Fibroblast of lung (primary cell): ENCODE measurements at places on chromosomes 1 and 21. TPM values are rescaled to one million over a fixed set of nuclear protein-coding genes. Genes with fewer than 3 reads are reported as not detected.

MAGOH gene
- total RNA-seq, result 33.0 and 35.2 TPM in 2 replicates

KCNC4 gene
- 0.51 and 0.66 TPM in 2 replicates for total RNA-seq

MCOLN3 gene
- 2.1 and 2.5 TPM in 2 replicates for total RNA-seq

NDC1 gene
- total RNA-seq, result 9.0 and 11.6 TPM in 2 replicates

LCK gene
- total RNA-seq, result not detected in 2 replicates

MASP2 gene
- total RNA-seq, result not detected in 2 replicates

RNF186 gene
- total RNA-seq, result not detected in 2 replicates

LIN28A gene
- total RNA-seq, result not detected in 2 replicates

C4BPA gene
- not detected in 2 replicates for total RNA-seq

C21orf91 gene
- total RNA-seq, result 13.6 and 13.9 TPM in 2 replicates

ESPN gene
- total RNA-seq, result not detected in 2 replicates

NR5A2 gene
- total RNA-seq, result not detected in 2 replicates

AMY1C gene
- not detected in 2 replicates for total RNA-seq

CPT2 gene
- 13.4 and 18.3 TPM in 2 replicates for total RNA-seq

AJAP1 gene
- under 0.01 TPM in 1 of 2 replicates, not detected in the other for total RNA-seq

TMEM200B gene
- total RNA-seq, result 17.7 and 18.5 TPM in 2 replicates

SLC9A1 gene
- total RNA-seq, result 3.9 and 10.4 TPM in 2 replicates

C1orf226 gene
- total RNA-seq, result under 0.01 and 0.33 TPM in 2 replicates

ATPAF1 gene
- 58.3 and 65.6 TPM in 2 replicates for total RNA-seq

ITGB2 gene
- not detected in 2 replicates for total RNA-seq

OR2T29 gene
- not detected in 2 replicates for total RNA-seq

HEYL gene
- total RNA-seq, result under 0.01 TPM in 1 of 2 replicates, not detected in the other

PPIAL4G gene
- not detected in 2 replicates for total RNA-seq

FBXO2 gene
- 2.3 and 2.6 TPM in 2 replicates for total RNA-seq

CBR3 gene
- 13.4 and 21.1 TPM in 2 replicates for total RNA-seq

LCE1D gene
- not detected in 2 replicates for total RNA-seq

HORMAD1 gene
- total RNA-seq, result under 0.01 TPM in 1 of 2 replicates, not detected in the other

GRIK1 gene
- not detected in 2 replicates for total RNA-seq

SLC44A3 gene
- 6.2 and 9.7 TPM in 2 replicates for total RNA-seq

IGFN1 gene
- total RNA-seq, result under 0.01 and 0.17 TPM in 2 replicates

A3GALT2 gene
- total RNA-seq, result not detected in 2 replicates

ZNF362 gene
- total RNA-seq, result 3.1 and 3.8 TPM in 2 replicates

SPRR1A gene
- not detected in 2 replicates for total RNA-seq

TCHHL1 gene
- not detected in 2 replicates for total RNA-seq
